ENCODE measurements at places on chromosomes 4 and X.

DNA sequence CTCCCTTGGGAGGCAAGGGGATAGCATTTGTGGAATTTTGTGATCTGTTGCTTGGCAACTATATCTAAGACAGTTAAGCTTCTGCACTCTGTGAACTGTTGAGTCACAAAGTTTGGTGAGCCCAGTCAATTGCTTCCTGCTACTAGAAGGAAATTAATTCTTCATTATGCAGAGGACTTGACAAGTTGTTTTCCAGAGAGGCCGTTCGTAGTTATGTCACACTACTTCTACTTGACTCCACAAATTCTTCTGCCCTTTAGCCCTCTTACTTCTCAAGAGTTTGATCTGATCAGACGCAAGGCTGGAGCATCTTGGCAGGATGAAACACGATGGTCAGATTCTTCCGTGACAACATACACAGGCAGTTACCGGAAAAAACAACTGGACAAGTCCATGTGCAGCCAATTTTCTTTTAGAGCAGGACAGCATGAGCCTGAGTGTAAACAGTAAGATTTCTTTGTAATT is at the start of gene C4orf51:
Gene C4orf51 (plus strand): TSS at position 156 of the 465 bp plus-strand sequence. CDS start 58 bp downstream, at position 214.
- no peak for DNase-seq

DNA sequence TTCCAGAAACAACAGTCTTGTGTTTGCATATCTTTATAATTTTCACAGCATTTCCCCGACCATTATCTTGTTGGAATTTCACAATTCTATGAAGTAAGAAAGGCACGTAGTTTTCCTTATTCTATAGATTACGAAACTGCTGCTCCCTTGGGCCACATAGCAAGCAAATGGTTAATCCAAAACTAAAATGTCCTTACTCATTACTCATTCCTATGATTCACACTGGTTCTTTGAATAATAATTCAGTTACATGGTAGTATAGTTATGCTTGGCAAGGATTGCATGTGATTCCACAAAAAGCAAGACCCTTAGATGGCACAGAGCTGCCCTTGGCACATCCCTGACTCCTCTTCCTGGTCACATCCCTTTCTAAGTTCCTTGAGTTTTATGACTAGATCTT is 51.2 kb downstream of the OR13H1 start:
- no peak for DNase-seq

DNA sequence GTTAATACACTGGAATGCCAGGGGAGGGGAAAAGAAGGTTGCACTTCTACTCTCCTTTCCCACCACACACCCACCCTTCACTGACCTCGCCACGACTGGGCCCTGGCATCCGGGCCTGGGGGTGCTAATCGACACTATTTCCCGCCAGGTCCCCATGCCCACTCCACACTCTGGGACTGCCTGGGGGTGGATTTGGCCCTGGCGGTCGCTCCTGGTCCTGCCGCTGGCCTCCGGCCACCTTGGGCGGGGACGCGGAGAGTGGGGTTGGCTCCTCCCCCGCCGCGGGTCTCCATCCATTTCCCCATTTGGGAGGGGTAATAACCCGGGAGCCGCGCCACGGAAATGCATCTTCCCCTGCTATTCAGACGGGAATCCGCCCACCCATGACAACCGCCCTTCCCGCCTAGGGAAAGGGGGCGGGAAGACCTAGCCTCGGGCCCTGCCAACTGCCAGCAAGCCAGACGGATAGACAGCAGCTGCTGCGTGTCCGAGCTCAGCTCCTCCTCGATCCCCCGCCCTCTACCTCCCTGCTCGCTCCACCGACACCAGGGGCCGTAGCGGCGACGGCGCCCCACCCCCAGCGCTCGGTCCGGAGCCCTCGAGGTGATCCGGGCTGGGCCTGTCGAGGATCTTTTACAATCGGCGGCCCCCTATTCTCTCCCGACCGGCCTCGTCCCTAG is 78.1 kb downstream of the RLIM start:
- DNase-seq, result peak; percentile 18

DNA sequence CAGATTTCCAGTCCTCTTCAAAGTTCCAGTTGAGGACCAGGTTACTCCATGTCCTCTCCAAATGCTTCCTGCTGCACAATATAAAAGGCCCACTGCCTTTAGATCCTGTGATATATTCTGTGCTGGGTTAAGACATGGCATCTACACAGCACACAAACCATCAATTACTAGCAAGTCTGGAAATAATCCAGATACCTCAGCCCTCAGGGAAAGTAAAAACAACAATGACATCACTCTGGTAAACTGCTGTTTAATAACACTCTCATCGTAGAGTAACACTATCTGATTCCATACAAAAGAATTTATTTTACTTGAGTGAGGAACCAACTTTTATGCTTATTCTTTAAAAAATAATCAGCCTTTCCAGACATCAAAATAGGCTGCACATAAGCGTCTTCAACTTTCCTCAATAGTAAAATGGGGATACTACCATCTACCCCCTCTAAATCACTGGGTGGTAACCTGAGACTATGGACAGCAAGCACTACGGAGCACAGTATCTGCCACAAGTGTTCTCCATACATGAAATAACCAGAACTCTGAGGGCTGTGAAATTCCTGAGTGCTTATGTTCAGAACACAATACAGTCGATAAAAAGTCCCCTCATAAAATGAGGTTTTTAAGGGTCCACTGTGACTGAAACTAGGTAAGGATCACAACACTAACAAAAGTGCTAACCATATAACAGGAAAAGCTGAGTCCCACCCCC is 53.4 kb downstream of the ABCG2 start:
- no peak for DNase-seq

- no peak for DNase-seq
Measured at GRCh38 chrX:125205133-125205917, 114.3 kb upstream of the TEX13C start.

- no peak for DNase-seq
Measured at GRCh38 chrX:150449313-150449712, 86.2 kb downstream of the MAMLD1 start.

DNA sequence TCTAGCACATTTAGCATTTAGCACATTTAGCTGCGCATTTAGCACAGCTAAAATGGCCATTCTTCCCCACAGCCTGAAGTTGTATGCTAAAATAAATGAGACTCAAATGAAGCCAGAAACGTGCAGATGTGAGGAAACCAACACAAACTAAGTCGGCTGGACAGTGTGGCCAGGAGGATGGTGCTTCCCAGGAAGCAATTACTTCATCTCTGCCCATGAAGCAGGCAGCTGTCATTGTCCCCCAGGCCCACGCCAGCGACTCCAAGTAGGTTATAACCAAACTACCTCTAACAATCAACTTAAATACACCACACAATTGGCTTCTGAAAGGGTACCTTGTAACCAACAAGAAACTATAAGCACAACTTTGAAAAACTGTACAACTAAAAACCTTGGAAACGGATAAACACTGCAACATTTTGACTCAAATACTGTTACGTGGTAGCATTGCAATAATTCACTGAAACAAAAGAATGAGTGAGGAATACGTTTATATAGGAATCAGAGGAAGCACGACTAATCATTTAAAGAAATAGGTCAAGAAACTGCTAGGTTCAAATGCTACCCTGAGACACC is 39.2 kb downstream of the AFAP1 start:
- no peak for DNase-seq

GRCh38 chrX:64334467-64334866 is 60.8 kb downstream of the MTMR8 start:
- DNase-seq, result no peak

- DNase-seq, result no peak
Measured at GRCh38 chr4:95641571-95641970, 92.8 kb upstream of the UNC5C start.

DNA sequence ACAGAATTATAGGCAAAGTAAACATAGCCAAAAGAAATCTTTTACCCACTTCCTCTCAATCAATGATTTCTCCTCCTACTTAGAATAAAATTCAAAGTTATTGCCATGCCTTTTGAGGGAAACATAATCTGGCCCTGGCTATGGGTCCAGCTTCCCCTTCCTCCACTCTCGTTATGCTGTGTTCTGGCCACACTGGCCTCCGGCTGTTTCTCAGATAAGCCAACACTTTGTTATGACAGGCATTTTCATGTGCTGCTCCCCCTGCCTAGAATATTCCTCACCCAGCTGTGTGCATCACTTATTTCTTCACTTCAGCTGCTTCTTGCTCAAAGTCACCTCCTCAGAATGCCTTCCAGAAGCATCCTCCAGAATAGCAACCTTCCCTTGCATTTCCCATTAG is 386.6 kb upstream of the AADAT start:
- no peak for DNase-seq

DNA sequence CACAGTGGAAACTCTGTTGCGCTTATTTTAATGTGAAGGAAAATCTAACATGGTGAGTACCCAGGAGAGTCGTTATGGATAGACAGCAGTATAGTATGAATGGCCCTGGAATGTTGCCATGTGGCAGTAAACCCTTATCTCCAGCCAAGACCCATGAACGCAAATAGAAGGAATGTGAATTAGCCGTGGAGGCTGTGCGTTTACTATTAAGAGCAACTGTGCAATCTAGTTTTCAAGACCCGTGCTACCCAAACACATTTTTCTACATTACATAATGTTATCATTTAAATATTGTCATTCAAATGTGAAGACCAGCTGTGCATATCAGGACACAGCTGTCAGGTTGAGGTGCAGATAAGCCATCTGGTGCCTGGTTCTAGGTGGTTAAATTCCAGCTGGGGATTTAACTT is 13.3 kb upstream of the AGA start:
- DNase-seq, result no peak

- DNase-seq, result no peak
Measured at GRCh38 chr4:83604321-83604720, 68.4 kb downstream of the GPAT3 start.

DNA sequence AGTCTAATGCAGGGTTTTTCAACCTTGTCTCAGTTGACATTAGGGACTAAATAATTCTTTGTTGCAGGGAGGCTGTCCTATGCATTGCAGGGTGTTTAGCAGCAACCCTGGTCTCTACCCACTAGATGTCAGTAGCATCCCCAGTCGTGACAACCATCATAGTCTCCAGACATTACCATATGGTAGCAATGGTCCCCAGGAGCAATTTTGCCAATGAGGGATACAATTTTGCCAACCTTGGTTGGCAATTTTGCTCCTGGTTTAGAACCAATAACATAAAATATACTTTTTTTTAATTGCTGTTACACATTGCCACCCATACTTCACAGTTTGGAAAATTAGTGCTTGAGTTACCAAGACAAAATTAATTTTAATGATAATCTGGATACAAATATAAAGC is 6.0 kb downstream of the EREG start:
- DNase-seq, result no peak

- no peak for DNase-seq
Measured at GRCh38 chr4:42142591-42142990, 9.9 kb downstream of the BEND4 start.

GRCh38 chr4:78005086-78005485 is 52.0 kb upstream of the FRAS1 start:
- DNase-seq, result no peak

DNA sequence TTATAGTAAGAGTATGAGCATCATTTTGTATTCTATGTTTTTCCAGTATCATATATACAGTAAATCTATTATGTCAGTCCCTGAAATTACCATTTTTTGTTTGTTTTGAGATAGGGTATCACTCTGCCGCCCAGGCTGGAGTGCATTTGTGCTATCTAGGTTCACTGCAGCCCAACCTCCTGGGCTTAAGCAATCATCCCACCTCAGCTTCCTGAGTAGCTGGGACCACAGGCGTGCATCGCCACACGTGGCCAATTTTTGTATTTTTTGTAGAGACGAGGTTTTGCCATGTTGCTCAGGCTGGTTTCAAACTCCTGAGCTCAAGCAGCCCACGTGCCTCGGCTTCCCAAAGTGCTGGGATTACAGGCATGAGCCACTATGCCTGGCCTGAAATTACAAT is 85.6 kb downstream of the ZNF330 start:
- no peak for DNase-seq

DNA sequence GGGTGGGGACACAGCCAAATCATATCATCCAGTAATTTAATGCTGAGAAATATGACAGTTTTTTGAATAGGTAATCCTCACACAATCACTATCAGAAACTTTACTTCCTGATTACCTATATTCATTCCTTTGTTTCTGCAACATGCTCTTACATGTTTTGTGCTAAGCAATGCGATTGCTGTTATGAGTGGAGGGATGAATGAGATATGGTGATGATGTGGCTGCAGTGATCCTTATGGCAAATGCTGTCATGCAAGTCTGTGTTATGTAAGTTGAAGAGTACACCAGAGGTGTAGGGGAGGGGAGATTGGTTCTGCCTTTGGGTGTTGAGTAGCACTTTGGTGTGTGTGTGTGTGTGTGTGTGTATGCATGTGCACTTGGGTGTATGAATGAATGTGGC is 14.6 kb downstream of the HERC3 start:
- no peak for DNase-seq

- no peak for DNase-seq
Measured at GRCh38 chr4:15109600-15109999, 107.3 kb downstream of the CPEB2 start.

GRCh38 chr4:101171747-101172146 is 175.6 kb downstream of the PPP3CA start:
- no peak for DNase-seq

- DNase-seq, result no peak
Measured at GRCh38 chr4:54675721-54676461, 18.1 kb downstream of the KIT start.

DNA sequence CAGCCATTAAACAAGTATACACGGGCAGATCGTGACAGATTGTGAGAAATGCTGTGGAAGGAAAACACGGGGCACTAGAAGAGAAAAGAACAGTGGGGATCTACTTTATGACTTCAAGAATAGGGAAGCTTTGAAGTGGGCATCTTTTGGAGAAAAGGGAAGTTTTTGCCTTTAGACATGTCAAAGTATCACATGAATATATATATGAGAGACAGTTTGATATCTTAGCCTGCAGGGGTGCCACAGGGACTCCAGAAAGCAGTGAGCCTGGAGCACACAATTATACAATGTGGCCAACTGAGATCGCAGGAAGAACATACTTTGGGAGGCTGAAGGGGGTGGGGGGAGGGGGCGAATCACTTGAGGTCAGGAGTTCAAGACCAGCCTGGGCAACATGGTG is 35.7 kb downstream of the RELL1 start:
- no peak for DNase-seq

DNA sequence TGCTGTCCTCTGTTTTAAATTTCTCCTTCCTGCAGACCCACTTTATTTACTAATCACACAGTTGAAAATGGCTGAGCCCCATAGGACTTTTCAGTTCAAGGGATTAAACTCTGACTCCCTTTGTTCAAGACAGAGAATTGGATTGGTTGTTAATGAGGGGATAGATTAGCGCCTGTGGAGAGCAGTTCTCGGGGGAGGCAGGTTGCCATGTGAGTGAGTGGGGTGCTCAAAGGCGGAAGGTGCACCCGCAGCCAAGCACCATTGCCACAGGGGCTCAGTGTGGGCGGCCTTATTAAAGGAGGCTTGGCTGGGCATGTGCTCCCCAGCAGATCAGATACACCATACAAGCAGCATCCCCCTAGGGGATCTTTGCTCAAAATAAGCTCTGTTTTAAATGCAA is 7.9 kb upstream of the CBR4 start:
- DNase-seq, result no peak

GRCh38 chrX:72207366-72207765 is 25.8 kb downstream of the PIN4 start:
- no peak for DNase-seq

- no peak for DNase-seq
Measured at GRCh38 chr4:93770201-93770600, 58.4 kb upstream of the ATOH1 start.

Measured in esophagus squamous epithelium (tissue), 5 donors.